ENCODE measurements at places on chromosomes 1 and 21.

DNA sequence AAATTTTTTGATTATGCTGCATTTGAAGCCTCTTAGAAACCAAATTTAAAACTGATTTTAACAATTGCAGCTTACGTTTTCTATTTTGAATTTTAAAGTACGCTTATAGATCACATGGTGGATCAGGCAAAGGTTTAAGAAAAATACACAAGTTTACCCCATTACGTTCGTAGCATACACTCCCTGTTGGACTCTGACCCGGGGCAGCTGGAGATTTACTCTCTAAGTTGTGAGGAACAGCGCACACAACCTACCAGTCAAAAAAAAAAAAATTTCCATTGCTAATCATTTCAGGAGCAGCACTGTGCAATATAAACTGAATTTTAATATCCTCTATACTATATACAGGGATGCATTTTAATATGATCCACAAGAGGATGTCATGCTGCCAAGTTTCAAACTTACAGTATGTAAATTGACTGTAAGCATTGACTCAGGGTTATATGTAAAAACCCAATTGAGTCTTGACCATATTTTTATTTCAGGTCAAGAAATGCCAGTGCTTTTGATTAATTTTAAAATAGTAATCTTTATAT, 20.4 kb downstream of the CSDE1 start:
- DNase-seq: no peak

- no peak for DNase-seq
Measured at GRCh38 chr1:221768444-221769066, 26.7 kb upstream of the DUSP10 start.

DNA sequence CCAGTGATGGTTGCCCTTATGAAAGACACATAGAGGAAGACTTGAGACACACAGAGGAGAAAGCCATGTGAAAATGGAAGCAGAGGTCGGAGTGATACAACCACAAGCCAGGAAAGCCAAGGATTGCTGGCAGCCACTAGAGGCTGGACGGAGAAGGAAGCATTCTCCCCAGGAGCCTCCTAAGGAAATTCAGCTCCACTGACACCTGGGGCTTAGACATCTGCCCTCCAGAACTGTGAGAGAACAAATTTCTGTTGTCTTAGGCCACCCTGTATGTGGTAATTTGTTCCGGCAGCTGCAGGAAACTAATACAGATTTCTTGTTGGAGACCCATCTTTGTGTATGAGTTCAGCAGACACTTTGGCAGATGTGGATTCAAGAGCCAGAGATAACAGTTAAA, 126.9 kb upstream of the ATP1A1 start:
- no peak for DNase-seq

DNA sequence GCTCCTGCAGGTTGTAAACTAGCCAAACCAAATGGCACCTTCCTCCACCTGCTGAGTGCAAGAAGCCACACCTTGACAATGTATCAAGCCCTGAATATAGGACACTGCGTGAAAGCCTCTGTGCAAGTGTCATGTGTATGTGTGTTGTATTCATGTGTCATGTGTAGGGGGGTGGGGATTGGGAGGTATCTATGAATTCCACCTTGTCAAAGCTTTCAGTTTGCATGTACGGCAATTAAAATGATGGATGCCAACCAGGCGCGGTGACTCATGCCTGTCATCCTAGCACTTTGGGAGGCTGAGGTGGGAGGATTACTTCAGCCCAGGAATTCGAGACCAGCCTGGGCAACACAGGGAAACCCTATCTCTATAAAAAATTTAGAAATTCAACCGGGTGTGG, 19.8 kb downstream of the CD34 start:
- DNase-seq: no peak

- DNase-seq: peak; percentile 75
Measured at GRCh38 chr1:172167796-172168596, 252.5 kb upstream of the C1orf105 start.

DNA sequence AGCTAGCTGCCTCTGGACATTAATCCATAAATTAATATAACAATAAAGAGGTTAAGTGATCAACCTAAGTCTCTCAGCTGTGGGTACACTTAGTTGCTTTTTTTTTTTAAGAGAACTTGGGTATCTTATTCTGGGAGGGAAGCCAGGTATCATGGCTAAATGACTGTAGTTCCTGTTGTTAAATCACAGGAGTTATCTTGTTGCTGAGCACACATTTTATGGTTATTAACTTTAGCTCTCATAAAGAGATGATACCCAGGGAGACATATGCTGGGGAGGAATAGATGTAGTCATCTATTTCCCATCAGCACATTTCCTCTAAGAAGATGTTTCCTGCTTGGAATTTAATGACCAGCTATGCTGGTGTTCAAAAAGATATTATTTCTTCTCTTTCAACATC, 227.8 kb downstream of the PTGER3 start:
- no peak for DNase-seq

DNA sequence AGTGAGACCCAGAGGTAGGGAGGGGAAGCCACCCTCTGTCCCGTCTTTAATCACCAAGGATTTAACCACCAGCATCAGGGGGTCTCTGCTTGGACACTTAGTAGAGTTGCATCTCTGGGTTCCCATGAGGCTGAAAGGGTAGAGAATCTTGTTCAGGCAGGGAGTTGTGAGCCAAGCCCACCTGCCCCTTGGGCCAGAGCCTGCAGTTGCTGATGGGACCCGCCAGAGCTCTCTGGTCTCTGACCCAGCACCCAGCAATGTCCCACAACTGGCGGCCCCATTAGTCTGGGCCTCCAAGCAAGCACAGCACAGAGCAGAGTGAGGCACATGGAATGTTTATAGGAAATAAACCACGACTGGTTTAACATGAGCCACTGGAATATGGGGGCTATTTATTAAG, 166.3 kb downstream of the TRIM33 start:
- no peak for DNase-seq

DNA sequence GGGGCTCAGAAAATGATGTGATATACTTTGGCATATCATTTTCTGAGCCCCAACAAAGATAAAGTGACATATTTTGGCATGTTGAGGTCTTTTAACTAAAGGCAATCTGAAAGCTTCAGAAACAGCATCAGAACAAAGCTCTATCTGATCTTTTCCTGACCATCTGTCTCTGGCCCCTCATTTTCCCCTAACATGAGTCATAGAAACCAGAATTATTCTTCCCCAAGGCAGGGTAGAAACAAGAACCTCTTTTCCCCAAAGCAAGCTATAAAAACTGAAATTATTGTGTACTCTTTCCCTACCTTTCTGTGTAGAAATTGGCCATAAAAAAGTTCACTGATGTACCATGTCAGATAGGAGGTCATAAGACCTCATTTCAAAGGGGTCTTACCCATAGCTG, 48.7 kb upstream of the PLA2G4A start:
- no peak for DNase-seq

DNA sequence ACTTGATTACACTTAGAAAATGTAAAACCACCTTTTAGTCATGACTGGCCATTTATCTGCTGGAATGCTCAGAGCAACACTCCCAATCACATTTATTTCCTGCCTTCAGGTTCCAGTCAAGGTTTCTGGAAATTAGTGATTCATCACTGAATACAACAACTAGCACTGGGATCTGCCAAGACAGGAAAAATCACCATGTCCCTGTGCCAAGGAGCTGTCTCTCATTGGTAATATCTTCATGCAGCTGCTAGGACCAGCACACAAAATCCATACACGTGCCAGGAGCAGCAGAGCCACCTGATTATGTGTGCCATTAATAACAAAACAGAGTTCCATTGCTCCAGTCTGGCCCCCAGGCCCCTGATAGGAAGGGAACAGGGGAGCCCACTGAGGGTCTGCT, 194.6 kb downstream of the TNR start:
- no peak for DNase-seq

DNA sequence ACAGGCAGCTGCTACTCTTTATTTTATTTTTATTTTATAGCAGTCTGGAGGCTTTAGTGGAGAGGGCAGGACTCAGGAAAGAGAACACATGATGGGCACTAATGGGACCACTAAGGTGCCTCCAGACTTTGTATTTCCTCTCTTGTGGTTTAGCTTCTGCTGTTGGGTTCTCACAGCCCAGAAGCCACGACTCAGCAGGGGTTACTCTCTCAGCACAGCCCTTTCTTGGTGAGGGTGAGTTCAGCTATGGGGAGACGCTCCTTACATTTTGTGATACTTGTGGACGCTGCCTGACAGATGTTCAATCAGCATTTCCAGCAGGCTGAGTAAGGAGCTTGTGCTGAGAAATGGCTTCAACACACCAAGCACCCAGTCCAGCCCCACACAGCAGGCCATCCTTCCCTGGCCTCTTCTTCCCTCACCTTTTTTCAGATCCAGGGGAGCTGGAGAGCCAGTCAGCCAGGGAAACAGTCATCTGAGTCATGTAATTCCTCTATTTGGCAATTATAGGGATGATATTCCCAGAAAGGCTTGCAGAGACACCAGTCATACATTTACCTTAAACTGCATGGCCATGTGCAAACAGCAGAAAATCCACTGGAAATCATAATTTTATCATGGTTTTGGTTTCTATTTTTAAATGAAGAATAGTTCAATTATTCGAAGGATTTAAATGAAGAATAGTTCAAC, 53.2 kb upstream of the RAB3GAP2 start:
- DNase-seq: no peak

DNA sequence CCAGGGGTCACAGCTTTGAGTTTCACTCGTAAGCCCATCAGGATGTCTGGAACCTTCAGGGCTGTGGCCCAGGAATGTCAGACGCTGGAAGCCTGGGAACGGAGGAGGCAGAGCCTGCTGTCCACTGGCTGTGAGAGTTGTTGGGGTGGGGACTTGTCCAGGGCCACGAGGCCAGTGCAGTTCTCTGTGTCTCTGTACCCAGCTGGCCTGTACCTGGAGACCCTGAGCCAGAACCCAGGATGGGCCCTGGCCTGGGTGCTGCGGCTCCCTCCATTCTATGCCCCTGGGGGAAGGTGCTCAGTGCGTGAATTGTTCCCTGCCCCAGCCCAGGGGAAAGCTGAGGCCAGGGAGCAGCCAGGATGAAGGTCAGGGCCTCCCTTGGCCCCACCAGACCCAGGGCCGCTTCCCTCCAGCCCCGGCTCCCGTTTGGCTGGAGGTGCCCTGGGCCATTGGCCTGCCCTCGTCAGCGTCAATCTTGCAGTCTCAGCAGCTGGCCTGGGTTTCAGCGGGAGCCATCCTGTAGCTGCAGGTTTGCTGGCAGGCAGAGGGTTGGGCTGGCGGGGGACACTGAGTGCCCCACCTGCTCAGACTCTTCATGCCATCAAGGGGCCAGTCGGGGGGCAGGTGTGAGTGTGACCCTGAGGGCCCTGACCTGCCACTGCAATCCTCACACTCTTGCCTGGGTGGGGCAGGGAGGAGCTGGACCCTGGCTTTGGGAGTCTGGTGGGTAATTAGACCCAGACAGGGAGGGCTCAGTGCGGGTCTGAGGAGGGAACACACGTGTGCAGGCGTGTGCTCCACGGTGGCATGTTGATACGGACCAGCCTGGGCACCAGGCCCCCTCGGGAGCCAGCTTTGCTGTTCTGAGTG, 724 bp upstream of the CALML6 start:
- DNase-seq: no peak

DNA sequence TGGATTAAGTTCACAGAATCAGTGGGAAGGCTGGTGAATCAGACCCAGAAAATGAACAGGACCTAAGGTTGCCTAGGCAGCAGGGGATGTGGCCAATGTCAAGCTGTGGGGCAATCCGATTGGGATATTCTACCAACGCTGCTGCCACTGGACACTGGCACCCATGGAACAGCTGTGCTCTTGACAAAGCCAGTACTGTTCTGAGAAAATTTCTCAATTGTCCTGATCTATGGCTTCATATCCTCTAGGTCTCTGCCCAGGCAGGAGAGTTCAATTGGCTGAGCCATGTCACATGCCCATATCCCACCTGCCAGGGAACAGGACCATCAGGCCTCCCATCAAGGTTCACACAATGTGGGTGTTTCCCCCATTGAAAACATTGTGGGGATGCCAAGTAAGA, 6.2 kb downstream of the TACSTD2 start:
- no peak for DNase-seq

- no peak for DNase-seq
Measured at GRCh38 chr1:241598249-241598648, 41.9 kb downstream of the CHML start.

GRCh38 chr1:173503391-173503790, 26.3 kb downstream of the PRDX6 start:
- peak; percentile 44 for DNase-seq

DNA sequence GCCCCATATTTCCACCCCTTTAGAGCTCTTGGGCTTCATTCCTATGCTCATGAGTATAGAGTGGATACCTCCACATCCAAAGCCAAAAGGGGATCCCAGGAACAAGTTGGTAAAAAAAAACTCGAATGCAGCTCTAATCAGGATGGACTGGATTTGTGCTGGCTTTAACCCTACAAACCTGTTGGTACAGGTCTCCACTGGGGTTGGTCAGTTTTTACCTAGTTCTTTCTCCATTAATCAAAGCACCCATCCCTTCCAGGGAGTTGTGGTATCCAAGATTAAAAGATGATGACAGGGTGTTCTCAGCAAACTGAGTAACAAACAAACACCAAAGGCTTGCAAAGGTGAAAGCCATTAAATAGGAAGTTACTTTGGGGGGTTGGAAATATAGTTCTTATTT, 5.9 kb upstream of the CRNN start:
- DNase-seq: no peak

DNA sequence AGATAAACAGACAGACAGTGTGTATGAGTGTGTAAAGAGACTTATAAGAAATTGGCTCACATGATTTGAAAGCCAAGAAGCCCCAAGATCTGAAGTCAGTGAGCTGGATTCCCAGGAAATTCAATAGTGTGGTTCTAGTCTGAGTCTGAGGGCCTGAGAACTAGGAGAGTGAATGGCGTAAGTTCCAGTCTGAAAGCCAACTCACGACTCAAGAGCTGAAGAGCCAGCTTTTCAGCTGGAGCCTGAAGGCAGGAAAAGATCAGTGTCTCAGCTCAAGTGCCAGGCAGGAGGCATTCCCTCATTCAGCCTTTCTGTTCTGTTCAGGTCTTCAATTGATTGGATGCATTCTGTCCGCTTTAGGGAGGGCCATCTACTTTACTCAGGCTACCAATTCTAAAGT, 257.2 kb downstream of the PLPP3 start:
- peak; percentile 17 for DNase-seq

DNA sequence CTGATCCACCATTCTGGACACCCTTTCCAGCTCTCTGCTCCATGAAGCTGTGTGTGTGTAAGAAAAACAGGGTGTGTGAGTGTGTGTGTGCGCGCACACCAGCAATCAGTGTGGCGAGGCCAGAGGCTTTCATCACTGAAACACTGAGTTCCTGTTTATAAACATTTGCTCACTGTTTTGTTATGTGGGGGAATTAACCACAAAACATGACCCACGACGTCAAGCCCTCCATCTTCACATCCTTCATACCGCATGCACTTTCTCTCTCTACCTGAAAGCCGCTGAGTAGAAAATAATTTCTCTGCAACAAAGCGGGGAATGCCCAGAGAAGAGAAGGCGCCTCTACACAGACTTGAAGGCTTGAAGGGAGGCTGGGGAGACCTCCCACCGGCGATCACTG, 148.9 kb upstream of the IRF2BP2 start:
- no peak for DNase-seq

- no peak for DNase-seq
Measured at GRCh38 chr1:18384471-18384870, 96.3 kb upstream of the KLHDC7A start.

DNA sequence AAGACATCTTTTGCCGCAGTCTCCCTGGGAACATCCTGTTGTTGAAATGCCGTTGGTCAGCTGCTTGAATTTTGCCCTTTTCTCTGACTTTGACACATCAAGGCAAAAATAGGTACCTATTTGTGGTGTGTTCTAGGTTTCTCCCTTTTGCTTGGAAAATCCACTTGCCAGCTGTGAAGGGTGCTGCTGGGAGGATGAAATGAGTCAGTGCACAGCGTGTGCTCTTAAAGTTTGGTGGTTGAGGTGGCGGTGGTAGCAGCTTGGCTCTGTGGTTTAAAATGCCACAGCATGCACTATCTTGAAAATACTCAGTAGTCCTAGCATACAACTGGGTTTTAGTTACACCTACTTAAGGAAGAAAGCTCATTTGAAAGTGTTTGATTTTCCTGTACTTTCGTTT, 183.8 kb downstream of the DHRS3 start:
- peak; percentile 85 for DNase-seq

All from EH (cell line).